ENCODE measurements at places on chromosomes 1 and 21.

DNA sequence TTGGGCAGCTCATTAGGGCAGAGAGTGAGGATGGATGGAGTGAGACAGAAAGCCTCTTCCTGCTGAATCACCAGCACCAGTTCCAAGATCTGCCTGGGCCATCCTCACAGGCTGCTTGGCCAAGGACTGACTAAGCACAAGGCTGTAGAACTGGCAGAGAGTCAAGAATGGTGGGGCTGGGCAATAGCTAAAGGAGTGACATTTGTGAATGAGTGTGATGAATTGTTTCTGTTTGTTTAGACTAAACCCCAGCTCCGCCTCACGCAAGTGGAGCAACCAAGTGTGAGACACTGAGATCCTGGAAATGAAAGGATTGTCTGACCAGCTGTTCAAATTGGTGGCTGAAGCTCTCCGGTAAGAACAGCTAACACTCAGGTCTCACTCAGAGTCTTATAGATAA, 38.6 kb downstream of the BRINP2 start:
- DNase-seq: peak; percentile 8

DNA sequence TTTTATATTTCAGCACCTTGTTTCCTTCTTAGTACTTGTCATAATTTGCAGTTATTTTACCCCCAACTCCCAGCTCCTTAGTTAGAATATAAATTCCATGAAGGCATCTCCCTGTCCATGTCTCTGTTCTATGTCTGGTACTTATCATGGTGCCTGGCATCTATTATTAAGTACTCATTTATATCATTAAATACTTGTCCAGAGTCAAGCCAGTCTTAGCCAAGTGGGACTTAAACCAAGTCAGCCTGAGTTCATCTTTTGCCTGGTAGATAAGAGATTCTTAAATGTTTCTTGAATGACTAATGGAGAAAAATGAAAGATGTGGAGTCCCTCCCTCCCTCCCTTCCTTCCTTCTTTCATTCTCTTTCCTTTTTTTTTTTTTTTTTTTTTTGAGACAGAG, 9.4 kb downstream of the SLC25A44 start:
- no peak for DNase-seq

- DNase-seq: no peak
Measured at GRCh38 chr1:177798614-177799013, 171.2 kb downstream of the SEC16B start.

DNA sequence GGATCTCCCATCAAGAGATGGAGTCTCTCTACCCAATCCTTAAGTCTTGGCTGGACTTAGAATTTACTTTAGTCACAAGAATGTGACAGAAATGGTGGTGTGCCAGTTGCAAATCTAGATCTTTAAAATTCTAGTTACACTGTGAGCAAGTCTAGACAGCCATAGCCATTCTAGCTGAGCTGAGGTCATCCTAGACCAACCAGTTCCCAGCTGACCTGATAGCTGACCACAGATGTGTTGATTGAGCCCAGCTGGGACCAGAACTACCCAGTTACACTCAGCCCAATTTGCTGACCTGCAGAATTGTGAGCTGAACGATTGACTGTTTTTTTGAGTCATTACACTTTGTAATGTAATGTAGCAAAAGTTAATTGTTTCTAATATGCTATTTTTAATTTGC, 251.8 kb downstream of the ADGRL2 start:
- no peak for DNase-seq

DNA sequence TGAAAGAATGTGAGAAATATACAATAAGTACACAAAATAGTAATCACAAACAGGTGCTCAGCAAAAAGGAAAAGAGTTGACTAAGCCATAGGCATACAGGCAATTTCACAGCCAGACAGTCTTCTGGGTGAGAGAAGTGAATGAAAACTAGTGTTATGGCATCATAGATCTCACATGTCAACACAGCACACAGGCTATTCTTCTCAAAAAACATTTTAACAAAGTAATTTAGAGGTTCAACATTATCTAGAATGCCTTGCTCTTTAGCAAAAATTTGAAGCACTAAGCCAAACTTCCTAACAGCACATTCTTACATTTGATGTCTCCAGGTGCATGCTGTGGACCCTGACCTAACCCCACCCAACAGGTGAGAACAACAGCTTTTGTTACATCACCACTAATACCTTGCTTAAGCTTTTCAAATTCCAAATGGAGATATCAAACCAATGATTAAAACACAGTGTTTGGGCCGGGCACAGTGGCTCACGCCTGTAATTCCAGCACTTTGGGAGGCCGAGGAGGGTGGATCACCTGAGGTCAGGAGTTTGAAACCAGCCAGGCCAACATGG, 30.5 kb downstream of the OTUD7B start:
- no peak for DNase-seq

DNA sequence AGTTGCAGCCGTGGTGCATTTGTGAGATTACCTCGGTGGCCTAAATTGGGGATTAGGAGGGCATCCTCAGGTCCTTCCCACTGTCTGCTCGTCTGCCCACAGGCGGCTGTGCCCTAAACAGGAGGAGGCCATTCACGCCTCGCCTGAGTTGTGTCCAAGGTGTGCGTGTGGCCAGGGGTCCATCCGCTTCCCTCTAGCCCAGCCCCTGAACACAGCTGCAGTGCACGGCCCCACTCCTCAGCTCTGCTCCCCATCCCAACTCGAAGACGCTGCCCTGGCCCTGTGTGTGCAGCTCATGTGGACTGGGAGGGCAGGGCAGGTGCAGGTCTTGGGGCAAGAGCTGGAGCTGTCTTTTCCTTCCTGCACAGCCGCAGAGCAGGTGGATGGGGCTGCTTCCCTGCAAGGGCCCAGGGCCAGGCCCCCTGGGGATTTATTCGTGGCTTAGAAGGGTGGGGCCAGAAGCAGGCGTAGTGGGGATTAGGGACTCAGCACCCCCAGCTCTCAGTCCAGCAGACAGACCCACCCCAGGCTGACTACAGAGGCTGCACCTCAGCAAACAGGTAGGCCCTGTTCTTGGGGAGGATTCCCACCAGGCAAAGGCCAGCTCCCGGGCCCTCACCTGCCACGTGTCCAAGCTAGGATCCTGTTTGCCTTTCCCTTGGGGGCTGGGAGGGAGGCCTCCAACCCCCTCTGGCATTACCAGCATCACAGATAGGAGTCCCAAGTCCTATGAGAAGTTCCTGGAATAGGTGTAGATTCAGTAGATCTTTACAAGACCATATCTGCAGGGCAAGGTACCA, 4.3 kb downstream of the GUK1 start:
- no peak for DNase-seq

- no peak for DNase-seq
Measured at GRCh38 chr21:45026826-45027225, 47.6 kb upstream of the ADARB1 start.

DNA sequence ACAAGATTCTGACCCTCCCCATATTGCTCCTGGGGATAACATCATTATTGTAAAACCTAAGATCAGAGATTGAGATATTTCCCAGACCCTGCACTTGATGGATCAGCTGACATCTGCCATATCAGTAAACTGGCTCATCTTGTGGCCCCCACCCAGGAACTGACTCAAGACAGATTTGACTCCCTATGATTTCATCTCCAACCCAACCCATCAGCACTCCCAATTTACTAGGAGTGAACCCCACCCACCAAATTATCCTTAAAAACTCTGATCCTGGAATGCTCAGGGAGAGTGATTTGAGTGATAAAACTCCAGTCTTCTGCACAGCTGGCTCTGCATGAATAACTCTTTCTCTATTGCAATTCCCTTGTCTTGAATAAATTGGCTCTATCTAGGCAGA, 6.1 kb upstream of the CLCC1 start:
- no peak for DNase-seq

- no peak for DNase-seq
Measured at GRCh38 chr1:85049735-85050166, 1.5 kb upstream of the MCOLN3 start.

GRCh38 chr1:84849357-84849975, 43.5 kb downstream of the LPAR3 start:
- no peak for DNase-seq

DNA sequence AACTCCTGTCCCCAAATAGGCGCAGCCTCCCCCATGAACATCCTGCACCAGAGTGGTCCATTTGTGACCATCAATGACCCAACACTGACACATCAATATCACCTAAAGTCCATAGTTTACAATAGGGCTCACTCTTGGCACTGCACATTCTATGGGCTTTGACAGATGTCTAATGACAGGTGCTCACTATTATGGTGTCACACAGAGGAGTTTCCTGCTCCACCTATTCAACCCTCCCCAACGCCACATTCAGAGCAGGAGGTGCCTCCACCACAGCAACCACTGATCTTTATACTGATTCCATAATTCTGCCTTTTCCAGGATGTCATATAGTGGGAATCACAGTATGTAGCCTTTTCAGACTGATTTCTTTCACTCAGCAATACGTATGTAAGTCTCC, 24.2 kb downstream of the GNG4 start:
- DNase-seq: no peak

DNA sequence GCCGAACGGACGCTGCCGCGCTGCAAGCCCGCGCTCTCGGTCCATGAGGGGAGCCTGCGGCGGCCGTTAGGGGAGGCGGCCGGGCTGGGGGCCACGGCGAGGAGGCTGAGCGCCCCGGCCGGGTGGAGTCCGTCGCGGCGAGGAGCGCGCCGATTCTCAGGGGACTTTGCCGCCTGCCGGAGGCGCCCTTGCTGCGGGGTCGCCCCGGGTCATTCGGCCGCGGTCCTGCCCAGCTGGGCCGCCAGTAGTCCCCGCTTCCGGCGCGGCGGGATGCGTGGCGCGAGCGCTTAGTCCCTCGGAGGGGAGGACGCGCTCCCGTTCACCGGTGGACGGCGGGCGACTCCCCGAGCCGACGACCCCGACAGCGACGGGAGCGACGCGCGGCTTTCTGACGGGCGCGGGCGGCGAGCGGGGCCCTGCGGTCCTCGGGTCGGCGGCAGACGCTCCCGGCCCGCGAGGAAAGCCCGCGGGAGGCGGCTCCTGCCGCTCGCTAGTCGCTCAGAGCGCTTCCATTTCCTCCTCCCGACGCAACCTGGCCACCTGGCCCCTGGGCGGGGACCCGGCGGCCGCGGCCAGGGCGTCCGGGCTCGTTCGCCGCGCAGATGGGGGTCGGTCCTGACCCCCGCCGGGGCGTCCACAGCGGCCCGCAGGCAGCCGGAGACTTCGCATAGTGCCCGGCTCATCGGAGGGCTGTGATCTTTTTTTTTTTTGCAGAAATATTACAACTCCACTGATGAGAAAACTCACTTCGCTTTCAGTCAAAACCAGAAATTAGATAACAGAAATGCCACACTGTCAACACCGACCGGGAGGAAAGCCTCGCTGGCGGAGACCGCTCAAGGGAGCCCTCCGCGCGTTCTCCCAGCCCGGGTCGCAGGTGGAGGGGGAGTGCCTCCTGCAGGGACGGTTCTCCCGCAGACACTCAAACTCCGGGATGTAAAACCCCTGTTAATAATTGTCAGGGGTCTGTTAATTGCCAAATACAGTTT, 641 bp upstream of the ZBTB21 start:
- no peak for DNase-seq

GRCh38 chr1:11920239-11920903, 5.9 kb downstream of the KIAA2013 start:
- no peak for DNase-seq

DNA sequence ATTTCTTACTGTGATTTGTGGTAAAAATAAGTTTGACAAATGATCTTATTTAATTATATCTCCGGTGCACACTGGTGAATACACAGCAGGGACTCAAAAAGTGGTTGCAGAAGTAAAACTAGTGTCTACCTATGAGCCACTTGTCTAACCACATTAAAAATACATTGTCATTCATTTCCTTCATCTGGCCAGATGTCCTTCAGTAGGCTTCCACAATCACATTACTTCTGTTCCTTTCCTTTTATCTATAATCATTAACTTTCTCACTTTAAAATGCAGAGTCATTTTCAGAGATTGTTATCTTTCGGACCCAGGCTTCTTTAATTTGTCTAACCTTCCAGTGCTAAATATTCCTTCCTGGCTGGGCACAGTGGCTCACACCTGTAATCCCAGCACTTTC, 3.0 kb downstream of the RBBP5 start:
- DNase-seq: no peak

- DNase-seq: no peak
Measured at GRCh38 chr1:94863297-94863911, 43.2 kb downstream of the SLC44A3 start.

- DNase-seq: no peak
Measured at GRCh38 chr1:170800265-170800664, 135.1 kb upstream of the MROH9 start.

- no peak for DNase-seq
Measured at GRCh38 chr1:147225193-147225730, at the start of gene FMO5. Gene FMO5 (minus strand): TSS chr1:147225339. CDS start chr1:147225029, 310 bp downstream.

DNA sequence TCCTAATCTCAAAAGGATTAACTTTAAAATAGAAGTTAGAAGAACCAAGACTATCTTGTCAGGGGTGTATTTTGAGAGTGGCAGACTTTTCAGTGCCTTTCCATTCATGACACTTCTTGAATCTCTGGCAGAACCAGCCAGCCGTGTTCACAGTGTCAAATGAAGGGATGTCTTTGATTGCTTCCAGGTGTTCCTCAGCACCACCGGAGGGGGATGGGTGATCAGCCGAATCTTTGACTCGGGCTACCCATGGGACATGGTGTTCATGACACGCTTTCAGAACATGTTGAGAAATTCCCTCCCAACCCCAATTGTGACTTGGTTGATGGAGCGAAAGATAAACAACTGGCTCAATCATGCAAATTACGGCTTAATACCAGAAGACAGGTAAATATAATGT, 32.3 kb downstream of the FMO1 start:
- DNase-seq: no peak

DNA sequence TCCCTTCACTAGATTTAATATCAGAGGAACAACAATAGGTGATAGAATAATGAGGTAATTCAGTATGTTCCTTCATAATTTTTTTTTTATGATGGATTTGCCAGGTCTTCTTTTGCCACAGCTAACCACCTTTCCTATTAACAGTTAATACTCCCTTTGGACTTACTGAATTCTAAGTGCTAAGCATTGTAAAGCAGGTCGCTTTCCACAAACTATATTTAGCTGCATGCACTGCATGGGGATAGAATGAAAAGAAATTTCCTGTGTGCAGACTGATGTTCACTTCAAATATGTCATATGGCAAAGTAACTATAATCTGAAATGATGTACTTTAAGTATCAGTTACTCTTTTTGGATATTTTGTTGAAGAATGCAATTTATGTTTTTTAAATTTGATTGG, 85.8 kb downstream of the GPR161 start:
- DNase-seq: no peak

- no peak for DNase-seq
Measured at GRCh38 chr1:5746611-5747425, 245.4 kb downstream of the NPHP4 start.

GRCh38 chr1:154062309-154062708, 71.7 kb downstream of the RPS27 start:
- DNase-seq: no peak

GRCh38 chr1:167490765-167491164, 27.6 kb downstream of the CD247 start:
- DNase-seq: no peak

All from esophagus squamous epithelium (tissue), 5 donors.